ENCODE measurements at places on chromosomes 6 and 20.

DNA sequence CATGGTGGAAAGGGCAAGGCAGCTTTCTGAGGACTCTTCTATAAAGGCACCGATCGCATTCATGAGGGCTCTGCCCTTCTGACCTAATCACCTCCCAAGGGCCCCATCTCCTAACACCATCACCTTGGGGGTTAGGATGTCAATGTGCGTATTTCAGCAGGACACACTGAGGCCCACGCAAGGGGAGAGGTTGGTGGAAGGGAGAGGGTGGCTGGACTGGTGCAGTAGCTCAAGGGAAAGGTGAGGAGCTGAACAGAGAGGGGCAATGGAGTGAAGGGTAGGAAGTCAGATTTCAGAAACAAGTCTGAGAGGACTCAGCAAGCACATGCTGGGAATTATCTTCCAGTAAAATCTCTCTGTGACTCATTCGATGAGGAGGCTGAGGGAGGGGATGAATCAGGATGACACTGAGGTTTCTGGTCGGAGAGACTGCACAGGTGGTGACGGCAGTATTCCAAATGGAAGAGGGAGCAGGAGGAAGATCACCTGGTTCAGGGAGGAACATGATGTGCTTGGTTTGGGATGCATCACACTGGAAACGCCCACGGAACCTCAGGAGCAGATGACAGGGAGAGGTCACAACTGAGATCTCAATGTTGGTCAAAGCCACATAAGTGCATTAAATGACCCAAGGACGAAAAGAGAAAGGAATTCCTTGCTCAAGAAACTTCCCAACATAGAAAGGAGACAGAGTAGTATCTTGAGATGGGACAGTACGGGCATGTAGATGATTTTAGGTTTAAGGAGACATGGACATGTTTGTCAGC lies 67.1 kb downstream of the TFAP2A start:
- DNase-seq, result no peak

GRCh38 chr6:39049575-39050283 lies 1.1 kb downstream of the GLP1R start:
- no peak for DNase-seq

DNA sequence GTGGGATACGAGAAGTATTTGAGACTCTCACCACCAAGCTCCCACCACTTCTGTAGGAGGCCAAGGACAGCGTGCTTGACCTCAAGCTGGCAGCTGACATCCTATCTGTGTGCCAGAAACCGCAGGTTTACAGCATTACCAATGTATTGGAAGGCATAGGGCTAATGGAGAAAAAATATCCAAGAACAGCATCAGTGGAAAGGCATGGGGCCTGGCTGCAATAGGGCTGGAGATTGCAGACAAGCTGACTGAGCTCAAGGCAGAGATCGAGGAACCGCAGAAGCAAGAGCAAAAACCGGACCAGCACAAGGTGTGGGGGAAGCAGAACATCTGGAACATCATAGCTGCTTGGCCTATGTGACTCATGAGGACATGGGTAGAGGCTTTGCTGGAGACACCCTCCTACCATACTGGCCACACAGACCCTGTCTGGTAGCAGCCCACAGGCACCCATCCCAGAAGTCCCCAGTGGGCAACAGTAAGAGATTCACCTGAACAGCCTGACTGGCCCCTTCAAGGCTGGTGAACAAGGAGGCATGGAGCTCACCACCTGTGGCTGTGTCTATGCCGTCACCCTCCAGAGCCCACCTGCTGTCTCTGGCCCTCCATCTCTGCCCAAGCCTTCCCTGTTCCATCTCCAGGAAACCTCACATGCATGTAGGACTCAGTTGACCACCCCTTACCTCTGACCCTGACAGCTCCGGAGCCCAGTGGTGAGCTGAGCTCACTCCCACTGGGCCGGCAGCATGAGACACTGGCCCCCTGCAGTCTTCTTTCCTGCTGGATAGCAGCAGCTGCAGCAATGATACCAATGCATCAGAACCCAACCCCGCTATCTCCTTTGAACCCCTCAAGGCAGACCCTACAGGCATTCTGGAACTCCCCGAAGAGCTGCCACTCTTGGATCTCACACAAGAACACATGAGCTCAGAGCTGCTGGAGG lies 171.1 kb downstream of the KIF6 start:
- no peak for DNase-seq

GRCh38 chr6:22327881-22328280 lies 31.0 kb upstream of the PRL start:
- DNase-seq, result no peak

DNA sequence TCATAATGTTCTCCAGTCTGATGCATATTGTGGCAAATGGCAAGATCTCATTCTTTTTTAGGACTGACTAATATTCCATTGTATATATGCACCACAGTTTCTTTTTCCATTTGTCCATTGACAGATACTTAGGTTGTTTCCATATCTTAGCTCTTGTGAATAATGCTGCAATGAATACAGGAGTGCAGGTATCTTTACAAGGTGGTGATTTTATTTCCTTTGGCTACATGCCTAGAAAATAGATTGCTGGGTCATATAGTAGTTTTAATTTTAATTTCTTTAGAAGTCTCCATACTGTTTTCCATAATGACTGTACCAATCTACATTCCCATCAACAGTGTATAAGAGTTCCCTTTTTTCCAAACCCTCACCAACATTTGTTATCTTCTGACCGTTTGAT lies 97.5 kb downstream of the TRMT11 start:
- no peak for DNase-seq

DNA sequence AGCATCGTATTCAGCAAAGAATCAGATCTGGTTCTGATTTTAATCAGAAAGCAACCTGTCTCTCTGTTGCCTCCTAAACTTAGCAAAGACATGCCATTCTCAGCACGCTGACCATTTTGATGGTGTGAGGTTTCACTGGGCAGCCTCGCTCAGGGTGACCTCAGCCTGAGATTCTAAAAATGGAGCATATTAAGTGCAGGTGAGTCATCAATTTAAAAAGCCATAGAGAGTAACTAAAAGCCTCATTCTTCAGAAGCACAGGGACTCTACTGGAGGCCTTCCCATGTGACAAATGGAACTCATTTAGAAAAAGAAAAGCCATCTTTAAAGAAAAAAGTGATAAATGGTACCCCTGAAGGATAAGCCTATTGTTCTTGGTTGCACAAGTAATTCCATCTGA lies 91.3 kb downstream of the FILIP1 start:
- no peak for DNase-seq

DNA sequence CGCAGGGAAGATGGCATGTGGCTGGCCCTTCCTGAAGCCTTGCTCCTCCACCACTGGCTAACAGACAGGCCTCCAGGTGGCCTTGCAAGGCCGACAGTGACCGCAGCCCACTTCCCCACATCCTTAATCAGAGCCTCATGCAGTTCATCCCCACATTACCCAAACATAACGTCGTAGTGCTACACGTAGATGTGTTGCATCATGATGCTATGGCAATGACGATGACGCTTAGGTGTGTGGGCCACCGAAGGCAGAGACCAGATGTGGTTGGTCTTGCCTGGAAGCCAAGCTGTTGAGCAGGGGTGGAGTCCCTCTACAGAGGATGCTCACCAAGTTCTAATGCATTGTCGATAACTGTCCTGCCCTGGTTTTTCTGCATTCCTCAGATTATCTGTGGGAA lies 5.6 kb downstream of the CD93 start:
- DNase-seq, result no peak

GRCh38 chr20:13259921-13260320 lies 38.8 kb downstream of the ISM1 start:
- DNase-seq, result no peak

DNA sequence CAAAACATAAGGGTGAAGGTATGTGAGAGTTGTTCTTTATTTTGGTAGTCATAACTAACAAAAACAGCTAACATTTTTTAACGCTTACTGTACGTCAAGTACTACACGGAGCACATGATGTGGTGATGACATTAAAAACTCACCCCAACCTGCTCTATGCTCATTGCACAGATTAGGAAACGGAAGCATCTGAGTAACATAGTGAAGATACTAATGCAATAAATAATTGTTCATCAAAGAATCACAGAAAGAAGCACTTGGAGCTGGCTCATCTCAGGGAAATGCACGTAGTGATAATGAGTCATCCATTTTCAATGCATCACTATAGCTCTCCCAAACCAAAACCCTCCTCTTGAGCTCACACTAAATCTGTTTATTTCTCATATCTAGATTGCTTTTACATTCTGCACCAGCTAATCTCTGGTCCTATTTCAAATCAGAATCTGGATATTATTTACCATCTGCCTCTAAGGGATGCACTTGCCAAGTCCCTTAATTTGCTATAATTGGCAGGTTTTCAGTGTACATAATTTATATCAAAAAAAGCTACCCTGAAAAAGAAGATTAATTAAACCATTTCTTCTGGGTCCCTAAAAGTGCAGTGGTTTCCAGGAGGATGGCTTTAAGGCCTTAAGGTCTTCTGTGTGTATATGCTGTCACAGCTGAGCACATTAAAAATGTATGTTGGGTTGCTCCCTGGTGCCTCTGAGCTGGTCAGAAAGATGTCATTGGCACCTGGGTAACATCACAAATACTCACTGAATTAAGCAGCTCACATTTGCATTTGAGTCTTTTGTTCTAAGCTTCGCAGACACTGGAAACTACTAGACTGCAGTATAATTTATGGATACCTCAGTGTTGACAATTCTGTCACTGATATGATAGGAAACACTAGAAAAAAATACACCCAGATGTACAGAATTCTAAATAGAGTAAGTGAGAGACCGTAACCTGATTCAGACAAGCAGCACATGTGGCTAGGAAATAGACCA lies 677.4 kb upstream of the CITED2 start:
- DNase-seq, result peak; percentile 52

DNA sequence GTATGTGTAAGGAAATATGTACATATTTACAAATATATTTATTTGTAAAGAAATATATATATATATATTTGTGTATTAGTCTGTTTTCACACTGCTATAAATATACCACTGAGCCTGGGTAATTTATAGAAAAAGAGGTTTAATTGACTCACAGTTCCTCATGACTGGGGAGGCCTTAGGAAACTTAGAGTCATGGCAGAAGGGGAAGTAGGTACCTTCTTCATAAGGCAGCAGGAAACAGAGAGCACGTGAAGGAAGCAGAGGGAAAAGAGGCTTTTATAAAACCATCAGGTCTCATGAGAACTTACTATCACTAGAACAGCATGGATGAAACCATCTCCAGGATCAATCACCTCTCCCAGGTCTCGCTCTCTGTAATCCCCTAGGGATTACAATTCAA lies 644.5 kb upstream of the HS3ST5 start:
- DNase-seq, result no peak

GRCh38 chr6:5109436-5109835 lies 24.3 kb downstream of the PPP1R3G start:
- DNase-seq, result no peak

- DNase-seq, result no peak
These were observed 105.8 kb downstream of the CD109 start for GRCh38 chr6:73801652-73802268.

DNA sequence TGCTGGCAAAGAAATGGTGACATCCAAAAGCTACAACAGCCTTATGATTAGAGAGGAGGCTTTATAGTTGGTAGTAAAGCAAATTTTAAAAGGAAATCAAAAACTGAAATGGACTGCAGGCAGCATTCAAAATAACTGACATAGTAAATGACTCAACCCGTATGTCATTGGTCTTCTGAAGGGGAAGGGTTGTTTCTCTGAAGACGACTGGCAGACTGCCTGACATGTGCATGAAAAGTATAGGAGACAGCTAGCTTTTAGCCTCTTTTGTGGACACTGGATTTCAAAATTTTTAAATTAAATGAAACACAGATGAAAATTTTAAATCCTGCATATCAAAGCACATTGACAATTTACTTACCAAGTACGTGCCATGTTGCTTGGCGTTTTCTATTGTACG lies 90.7 kb downstream of the TRMT6 start:
- DNase-seq, result no peak

DNA sequence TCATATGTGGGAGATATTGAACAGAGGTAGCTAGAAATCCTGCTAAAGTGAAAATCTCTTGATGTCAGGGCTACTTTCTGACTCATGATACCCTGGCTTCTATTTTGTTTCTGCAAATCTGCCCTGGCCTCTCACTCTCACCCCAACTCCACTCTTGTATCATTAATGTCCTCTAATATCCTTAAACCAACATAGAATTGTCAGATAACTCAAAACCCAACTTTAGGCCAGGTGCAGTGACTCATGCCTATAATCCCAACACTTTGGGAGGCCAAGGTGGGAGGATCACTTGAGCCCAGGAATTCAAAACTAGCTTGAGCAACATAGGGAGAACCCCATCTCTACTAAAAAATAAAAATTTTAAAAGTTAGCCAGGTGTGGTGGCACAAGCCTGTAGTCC lies 33.8 kb upstream of the OSTM1 start:
- DNase-seq, result no peak

GRCh38 chr6:37285861-37286311 lies 27.9 kb upstream of the TMEM217 start:
- no peak for DNase-seq

GRCh38 chr20:38201356-38201755 lies 36.3 kb upstream of the TGM2 start:
- DNase-seq, result no peak
